ENCODE measurements at places on chromosomes 7 and 10.

DNA sequence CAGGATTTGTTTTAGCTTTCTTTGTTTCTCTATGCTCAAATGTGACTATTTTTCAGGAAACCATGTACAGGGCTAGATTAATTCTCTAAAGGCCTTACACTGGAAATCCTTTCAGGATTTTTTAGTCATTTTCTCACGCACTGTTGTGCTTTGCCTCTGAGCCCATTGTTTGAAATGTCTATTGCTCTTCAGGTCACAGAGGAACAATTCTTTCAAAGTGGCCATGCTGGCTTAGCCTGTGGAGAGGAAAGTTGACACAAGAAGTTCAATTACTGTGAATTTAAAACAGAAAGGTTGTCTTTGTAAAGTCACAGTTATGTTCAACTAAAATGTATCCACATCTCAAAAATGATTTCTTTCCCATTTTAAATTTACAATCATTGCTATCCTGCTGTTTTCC lies 1071.7 kb upstream of the POT1 start:
- DNase-seq = no peak

GRCh38 chr10:50360077-50360850 lies 108.9 kb upstream of the ASAH2 start:
- no peak for DNase-seq

DNA sequence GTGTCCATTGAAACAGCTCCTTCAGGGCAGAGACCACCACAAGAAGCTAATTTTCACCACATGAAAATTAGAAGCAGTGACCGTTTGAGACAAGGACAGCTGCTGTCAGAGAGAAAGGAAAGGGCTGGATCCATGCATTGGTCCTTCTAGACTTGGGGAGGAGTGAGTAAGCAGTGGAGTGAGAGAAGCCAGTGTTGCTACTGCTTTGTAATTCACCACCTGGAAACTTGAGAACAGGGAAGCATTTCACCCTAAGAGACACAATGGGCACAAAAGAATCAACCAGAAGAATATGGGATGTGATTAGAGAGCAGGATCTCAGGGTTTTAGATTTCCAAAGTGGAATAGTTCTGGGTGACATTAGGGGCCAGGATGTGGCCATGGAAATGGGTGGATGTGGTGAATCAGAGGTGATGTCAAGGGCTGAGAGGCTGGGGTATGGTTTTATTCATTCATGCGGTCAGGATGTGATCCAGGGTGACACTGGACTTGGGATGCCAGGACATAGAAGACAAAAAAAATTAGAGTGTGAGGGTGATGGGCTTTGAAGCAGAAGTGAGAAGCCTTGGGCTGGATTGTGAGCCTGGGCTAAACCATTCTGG lies 61.6 kb downstream of the DENND11 start:
- DNase-seq = no peak

DNA sequence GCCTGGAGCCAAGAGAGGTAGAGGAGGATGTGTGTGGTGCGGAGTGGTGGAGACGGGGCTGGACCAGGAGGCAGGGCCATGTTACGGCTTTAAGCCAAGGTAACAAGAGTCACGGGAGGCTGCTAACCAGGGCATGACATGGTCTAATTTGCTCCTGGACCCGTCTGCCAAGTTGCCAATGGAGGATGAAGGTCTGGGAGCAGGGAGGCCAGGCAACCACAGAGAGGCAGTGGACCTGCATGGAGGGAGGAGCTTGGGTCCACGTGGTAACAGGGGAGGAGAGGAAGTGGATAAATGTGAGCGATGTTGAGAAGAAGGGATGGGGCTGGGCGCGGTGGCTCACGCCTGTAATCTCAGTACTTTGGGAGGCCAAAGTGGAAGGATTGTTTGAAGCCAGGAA lies 31.0 kb downstream of the SRRM3 start:
- no peak for DNase-seq

DNA sequence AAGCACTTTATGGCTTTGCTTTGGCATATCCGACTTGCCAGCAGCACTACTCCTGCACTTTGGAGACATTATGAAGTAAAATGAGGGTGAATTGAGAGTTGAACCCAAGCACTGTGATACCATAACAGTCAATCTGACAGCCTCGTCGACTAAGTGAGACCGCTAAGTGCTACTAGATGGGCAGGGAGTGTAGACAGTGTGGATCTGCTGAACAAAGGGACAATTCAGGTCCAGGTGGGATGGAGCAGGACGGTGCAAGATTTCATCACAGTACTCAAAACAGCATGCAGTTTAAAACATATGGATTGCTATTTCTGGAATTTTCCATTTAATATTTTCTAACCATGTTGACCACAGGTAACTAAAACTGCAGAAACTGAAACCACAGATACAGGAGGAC lies 20.8 kb upstream of the PRTFDC1 start:
- DNase-seq = no peak

DNA sequence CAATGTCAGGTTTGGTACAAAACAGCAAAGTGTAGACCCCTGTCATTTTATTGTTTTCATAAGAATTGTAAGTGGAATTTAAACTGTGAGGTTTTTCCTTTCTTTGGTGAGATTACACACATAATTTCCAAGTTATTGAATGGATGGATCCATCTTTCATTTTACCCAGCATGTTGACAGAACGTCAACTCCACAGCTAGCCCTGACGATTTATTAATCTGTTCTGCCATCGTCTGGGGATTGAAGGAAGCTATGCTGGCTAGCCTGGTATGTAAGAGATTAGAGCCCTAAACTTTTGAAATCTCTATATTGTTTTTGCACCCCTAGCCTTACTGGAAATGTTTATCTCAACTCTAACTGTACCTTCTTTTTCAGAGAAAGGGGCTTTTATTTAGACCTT lies 8.6 kb downstream of the WNT16 start:
- no peak for DNase-seq

DNA sequence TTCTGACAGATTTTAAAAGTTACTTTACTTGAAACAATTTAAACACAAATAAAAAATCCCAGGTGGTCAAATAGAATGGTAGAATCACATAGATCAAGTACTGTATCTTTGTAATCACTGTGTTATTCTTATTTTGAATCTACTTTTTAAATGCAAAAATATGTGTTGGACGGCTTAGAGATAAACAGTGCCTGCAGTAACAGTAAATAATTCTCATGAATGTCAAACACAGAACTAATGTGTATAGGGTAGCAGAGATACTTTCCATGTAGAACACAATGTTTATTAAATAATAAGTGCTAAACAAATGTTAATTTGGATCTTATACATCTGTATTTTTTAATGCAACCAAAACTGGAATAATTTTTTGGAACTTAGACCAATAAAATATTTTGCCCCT lies 1199.4 kb downstream of the SORCS1 start:
- DNase-seq = no peak

GRCh38 chr7:7556852-7557251 lies 9.8 kb upstream of the MIOS start:
- DNase-seq = no peak

- no peak for DNase-seq
These were observed 158.5 kb downstream of the TRIL start for GRCh38 chr7:28799619-28800018.

GRCh38 chr10:86127274-86127819 lies 239.2 kb downstream of the GRID1 start:
- no peak for DNase-seq

- no peak for DNase-seq
These were observed 17.4 kb downstream of the CPA1 start for GRCh38 chr7:130397758-130398073.

- no peak for DNase-seq
These were observed 136.1 kb downstream of the SEMA3A start for GRCh38 chr7:84058311-84059076.

- no peak for DNase-seq
These were observed 92.9 kb upstream of the PCBD1 start for GRCh38 chr10:70981171-70981836.
